ENCODE measurements at places on chromosomes 16 and 17.

DNA sequence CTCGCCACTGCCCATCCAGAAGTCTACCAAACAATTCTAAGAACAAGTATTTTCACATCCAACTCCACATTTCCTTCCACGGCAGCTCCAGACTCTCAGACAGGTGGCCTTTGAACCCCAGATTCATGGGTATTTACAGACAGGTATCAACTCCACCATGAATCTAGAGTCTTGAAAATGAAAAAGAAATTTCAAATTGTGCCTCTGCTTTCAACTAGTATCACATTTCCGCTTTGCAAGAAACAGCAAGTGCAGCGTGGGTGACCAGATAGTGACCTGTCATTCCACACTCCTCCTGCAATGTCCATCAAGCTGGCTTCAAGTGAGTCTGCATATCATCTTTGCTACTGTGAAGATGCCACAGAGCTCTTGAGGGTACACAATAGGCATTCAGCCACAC lies 232.4 kb upstream of the RPL38 start:
- DNase-seq: no peak

GRCh38 chr16:72991211-72991610 lies 56.7 kb downstream of the ZFHX3 start:
- no peak for DNase-seq

DNA sequence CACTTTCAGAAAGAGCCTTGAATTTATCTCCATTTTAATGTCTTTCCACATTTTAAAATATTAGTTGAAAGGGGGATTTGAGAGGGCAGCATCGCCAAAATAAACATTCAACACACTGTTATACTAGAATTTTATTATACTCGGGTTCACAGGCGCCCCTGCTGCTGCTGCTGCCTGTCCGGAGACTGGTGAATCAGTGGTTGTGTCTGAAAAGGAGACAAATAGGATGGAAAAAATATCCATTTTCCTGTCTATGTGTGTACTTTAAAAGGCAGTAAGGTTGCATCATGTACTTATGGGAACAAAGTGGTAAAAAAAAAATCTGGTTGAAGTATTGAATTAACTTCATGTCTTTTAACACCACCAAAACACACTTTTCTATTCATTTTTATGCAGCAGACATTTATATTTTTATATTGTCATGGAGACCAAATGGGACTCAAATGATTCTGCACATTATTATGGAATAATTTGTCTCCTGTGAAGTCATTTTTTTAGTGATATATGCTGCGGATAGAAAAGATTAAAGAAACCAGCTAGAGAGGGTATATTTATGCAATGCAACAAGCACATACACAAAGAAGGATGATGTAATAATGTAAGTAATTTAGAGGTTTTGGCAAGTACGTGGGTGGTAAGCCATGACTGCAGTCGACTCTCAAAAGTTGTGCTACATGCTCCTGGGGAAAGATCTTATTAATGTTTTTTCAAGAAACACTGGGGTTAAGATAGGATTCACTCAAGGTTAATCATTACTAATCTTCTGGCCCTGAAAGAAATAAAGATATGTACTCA lies 759.0 kb upstream of the SOX9 start:
- DNase-seq: no peak

GRCh38 chr16:27285676-27286196 lies 17.2 kb upstream of the NSMCE1 start:
- DNase-seq: no peak

- DNase-seq: no peak
Measured at GRCh38 chr16:47316442-47317015, 144.3 kb downstream of the ITFG1 start.

GRCh38 chr16:19888834-19889233 lies 4.2 kb upstream of the GPRC5B start:
- DNase-seq: no peak

DNA sequence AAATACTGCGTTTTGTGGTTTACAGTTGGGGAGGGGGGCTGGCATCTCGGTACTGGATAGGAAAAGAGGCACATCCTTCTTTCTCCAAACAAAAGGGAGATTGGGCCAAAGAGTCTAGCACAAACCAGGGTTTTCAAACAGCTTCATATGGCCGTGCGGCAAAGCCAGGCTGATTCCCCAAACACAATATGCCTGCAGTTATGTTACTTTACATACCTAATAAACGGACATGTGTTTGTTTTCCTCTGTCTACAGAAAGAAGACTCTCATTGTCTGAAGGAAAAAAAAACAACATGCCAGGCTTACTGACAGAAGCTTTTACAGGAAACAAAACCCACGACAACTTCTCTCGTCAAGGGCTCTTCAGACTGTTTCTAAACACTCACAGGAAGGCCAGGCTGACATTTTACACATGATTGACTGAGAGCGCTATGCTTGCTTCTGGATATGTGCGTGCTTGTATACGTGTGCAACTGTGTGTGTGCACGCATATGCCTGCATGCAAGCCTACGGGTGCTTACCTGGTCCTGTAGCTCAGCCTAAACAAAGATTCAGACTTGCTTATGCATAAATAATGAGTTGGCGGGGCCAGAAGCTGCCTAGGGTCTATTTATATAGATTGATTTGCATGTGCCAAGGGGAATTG lies 461.0 kb upstream of the C16orf82 start:
- no peak for DNase-seq

DNA sequence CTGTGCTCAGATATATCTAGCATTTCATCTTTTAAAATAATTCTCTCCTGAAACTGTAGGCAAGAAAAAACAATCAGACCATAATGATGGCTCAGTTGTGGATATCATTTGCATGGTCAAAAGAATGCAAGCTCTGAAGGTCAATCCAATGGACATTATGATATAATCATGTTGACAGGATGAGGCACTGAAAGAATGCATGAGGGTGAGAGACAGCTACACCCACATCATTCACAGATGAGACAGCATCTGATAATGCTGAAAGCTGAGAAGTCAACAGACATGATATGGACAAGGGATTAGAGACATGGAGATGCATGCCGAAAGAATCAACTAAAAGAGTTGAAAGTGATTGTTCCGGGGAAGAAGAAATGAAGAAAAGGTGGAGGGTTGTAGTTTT lies 346.4 kb upstream of the CDH5 start:
- no peak for DNase-seq

DNA sequence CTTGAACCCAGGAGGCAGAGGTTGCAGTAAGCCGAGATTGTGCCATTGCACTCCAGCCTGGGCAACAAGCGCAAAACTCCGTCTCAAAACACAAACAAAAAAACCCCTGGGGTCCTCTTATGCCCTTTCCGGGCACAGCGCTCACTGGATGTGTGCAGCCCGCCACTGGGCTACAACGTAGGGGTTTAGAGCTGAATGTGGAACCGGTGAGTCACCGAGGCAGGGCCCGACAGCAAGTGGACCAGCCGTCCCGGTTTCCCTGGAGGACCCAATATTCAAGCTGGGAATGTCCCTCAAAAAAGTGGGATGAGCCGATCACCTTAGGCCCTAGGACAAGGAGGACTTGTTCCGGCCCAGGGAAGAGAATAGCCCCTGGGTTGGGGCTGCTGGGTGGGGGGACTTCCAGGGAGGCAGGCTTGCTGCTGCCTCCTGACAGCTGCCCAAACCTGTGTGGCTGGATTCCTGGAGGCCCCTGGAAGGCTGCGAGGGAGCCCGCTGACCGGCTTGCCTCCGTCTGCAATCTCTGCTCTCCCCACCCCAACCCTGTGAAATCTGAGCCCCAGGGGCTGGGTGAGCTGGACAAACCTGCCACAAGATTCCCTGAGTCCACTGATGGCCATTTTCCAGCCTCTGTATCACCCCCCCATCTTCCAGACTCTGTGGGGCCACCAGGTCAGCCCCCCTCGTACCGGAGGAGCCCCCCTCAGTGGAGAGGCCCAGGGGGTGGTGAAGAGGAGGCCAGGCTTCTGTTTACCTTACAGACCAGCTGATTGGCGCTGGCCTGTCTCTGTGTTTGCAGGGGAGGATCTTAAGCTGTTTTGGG lies 2.9 kb upstream of the CLDN9 start:
- DNase-seq: no peak
